NCI-H1417 (cell line): ENCODE measurements at places on chromosomes 7 and 10.

DNA sequence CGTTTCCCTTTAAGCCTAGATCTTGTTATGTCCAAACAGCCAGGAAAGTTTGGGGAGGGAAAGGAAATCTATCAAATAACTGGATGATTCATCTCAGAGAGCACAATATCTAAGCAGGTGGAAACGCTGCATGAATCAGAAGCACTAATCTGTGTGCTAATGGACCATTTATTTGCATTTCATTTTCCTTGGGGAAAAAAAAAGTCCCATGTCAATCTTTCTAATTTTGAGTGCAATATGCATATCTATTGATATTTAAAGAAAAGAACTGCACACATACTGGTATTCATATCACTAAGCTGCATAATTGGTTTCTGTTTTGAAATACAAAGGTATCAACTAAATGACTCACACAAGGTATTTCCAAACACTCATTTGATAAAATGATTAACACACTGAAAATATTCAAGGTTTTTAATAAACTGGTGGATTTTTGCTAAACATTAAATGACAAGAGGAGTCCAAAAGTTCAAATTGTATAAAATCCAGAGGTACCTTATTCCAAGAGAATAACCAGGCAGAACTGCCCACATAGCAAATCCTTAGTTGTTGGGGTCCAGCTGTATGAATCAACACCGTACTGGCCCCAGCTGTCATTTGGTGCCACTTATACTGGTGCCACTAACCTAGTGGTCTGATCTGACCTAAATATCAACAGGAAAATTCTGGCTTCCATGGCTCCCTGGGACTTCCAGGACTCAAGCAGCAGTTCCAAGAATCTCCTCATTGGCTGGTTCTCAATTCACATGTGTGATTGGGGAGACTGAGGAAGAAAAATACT is 122.2 kb upstream of the SP4 start:
- DNase-seq: peak; percentile 46

DNA sequence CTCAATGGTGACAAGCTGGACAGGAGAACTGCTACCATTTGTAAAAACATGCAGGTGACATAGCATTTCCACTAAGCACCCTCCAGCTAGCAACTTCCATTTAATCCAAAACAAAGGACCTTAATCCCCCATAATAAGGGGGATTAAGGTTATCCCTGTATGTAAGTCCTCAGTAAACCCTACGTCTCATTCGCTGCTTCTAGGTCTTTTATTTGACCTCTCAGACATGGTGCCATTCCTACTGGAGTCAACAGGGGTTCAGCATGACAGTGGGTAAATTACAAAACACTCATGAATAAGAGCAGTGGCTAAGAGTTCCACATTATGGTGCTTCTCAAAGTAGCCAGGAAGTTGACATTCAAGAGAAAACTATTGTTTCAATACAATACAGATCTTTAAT is 121.8 kb upstream of the CAV2 start:
- DNase-seq: no peak

DNA sequence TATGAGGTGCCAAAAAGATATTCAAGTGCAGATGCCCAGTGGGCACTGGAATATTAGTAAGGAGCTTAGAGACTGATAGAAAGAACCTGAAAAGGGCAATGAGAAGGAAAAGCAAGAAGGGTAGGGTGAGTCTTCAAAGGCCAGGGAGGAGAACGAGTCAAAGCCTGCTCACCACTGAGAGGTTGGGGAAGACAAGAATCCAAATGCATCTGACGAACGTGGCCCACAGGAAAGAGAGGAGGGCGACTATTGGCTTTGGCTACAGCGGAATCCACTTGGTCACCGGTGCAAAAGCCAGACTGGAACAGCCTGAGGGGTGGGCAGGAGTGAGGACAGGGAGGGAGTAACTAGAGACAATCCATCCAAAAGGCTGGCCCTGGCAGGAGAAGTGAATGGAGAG is 216.7 kb upstream of the KLF14 start:
- no peak for DNase-seq

- DNase-seq: no peak
Observed at GRCh38 chr10:106981452-106982075, 182.9 kb downstream of the SORCS1 start.

DNA sequence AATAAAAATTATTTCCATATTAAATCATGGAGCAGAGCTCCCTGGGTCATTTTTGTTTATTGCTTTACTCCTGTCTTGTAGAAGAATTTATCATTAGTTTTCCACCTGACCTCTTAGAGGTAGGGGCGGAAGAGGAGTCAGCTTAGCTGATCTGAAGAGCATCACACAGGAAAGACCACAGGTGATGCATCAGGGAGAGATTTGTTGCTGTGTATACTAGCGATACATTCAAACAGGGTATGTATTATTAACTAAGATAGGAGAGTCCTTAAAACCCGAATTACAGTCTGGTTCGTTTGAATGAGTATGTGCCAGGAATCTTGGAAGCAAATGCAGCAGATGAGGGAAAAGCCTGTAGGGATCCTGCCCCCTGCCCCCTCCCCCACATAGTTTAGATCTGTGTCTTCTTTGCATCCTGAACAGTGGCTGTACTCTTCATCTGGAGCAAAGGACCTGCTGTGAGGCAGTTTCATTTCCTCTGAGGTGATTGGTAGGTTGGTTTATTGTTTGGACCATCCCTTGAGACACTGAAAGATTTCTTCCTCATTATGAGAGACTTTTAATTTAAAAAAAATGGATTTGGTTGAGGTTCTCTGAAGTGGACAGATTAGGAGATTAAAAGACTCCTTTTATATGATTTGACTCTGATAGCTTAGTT is 177.0 kb downstream of the SND1 start:
- no peak for DNase-seq

DNA sequence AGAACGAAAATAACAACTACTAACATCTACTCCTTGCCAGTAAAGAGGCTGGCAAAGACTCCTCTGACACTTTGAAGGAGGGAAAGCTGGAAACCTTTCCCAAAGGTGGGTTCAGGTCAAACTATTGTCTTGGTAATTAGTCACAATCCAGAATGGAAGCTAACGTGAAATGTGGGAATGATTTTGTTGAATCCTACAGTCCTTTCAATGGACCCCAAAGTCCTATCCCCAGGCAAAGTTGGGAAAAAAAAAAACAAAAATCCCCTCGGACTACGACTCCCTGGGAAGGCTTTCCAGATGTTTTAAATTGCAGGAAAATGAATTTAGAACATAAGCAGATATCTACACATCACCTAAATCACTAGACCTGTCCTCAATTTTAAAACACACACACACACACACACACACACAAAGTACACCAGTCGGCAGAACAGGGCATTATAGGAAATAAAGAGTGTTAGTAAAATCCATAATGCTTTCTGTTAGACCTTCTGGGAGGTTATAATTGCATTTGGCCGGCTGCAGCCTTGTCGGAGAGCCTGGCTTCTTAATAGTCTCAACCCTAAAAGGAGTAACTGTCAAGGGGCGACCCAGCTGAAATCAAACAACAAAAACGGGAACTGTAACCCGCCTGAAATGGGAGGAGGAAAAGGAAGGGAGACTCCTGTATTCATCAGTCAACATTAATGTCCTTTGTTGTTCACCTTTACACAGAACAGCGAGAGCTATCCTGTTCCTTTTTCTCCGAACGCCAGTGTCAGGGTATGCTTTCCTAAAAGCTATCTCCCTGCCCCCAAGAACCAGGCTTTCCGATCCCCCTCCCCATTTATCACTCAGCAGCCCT is 1.5 kb downstream of the DOCK4 start:
- DNase-seq: peak; percentile 22

DNA sequence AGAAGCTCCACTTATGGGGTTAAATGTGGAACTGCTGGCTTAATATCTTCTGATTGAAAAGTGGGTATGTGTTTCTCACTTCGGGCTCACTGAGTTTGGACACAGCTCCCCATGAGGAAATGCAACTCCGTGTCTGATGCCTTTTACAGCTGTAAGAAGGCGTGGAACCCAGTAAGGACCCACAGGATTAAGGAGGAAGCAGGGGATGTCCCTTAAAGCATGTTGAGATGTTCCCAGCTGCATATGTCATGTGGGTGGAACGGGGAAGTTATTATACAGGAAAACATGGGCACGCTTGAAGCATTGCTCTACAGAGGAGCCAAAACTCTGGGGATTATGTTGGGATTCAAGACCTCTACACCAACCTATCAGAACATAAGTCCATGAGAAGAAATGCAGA is 224.4 kb downstream of the NEBL start:
- no peak for DNase-seq

DNA sequence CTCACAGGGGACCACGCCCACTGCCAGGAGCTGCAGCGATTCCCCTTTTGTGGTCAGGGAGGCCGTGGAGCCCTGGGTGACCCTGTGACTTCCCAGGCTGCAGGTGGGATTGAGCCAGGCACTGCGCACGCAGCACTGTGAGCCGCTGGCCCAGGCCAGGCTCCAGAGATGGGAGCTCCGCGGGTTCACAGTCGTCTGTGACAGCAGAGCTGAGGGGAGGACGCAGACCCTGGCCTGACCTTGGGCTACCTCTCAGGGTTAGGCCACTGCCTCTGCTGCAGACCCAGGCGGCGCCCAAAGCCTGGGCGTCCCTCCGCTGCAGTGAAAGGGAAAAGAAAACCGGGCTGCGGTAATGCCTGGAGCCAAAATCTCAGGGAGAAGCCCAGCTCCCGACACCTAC is 107.5 kb upstream of the GPR26 start:
- no peak for DNase-seq

- DNase-seq: no peak
Observed at GRCh38 chr10:97948822-97949221, 81.6 kb downstream of the CRTAC1 start.

- DNase-seq: no peak
Observed at GRCh38 chr10:116817178-116817577, 32.1 kb upstream of the ENO4 start.

- DNase-seq: no peak
Observed at GRCh38 chr10:7035126-7035761, 375.6 kb downstream of the SFMBT2 start.

- peak; percentile 12 for DNase-seq
Observed at GRCh38 chr10:46525177-46525823, 31.2 kb downstream of the GPRIN2 start.

DNA sequence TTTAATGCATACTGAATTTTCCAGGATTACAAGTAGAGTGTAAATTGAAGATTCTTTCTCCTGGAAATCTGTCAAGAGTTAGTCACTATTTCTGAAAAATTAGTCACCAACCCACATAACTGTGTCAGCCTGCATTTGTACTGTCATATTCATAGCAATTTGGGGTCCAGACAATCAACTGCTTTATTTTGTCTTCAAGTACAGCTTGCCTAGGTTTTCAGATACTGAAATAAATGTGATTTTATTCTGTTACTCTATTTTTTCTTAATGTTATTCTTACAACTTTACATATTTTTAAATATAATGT is 55.1 kb downstream of the CUBN start:
- DNase-seq: no peak

DNA sequence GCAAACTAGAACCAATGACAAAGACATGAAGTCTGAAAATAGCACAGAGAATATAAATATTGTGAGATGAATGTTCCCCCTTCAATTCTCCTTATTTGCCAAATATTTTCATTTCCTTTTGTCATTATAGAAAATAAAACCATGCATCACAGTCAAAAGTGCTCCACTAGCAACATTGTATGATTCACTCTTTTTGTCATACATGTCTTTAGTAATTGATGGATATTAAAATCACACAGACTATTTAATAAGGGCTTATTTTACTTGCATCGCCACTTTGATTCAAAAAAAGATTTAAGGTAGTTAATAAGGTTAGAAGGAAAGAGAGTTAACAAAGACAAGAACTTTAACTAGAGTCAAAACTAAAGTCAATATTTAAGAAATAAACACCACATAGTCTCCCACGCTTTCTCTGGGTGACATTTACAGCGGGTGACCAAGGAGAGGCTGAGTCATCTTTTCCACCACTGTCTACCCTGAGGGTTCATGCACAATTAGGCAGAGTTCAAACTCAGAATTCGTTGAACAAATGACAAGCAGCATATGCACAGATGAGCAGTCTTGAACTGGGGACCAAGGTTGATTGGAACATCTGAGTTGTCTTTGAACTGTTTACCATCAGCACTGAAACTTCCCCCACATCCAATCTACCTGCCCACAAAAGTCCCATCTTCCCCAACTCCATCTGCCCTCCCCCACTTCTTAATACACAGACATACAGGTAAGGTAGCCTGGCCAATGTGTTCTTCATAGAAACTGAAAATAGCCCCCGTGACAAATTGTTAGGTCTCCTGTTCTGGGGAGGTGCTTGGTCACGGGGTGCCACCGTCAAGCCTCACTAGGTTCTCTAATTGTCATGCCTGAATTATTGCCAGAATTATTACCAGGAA is 42.5 kb downstream of the C7orf25 start:
- no peak for DNase-seq
